ENCODE measurements at places on chromosomes 6 and 20.

DNA sequence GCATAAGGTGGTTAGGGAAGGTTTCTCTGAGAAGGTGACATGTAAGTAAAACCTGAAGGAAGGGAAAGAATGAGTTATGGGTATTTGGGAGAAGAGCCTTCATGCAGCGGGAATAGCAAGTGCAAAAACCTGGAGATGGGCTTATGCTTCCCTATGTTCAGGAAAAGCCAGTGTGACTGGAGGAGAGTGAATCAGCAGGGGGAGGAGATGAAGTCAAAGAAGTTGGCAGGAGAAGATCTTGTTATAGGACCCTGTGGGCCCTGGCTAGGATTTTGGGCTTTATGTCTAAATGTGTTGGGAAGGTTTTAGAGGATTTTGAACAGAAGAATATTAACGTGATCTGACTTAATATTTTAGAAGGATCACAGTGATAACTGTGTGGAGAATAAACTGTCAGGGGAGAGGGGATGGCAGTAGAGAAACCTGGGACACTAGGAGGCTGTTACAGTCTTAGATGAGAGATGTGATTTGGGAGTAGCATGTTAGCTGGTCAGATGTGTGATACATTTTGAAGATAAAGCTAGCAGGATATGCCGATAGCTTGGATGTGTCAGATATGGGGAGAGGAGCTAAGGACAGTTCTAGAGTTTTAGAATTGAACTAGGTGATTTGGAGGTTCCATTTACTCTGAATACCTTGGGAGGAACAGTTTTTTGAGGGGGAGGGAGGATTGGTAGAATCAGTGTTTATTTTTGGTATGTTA is 41.0 kb downstream of the PHF3 start:
- DNase-seq, result no peak

DNA sequence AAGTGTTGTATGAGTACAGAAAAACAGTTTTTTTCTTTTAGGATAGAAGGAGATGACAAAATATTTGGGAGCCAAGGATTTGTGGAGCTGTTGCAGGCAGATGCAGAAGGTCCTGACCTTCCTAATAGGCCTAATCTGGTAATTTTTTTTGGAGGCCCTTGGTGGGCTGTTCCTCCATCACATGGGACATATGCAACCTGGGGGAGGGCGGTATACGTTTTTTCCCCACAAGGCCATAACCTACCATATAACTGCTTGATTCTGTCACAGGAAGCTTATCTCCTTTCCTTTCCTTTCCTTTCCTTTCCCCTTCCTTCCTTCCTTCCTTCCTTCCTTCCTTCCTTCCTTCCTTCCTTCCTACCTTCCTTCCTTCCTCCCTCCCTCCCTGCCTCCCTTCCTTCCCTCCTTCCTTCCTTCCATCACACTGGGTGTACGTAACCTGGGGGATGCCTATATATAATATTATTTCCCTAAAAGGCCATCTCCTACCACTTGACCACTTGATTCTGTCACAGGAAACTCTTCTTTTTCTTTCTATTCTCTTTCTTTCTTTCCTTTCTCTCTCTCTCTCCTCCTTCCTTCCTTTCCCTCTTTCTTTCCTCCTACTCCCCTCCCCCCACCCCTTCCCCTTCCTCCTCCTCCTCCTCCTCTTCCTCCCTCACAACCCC is 185.0 kb upstream of the KCNK16 start:
- no peak for DNase-seq

DNA sequence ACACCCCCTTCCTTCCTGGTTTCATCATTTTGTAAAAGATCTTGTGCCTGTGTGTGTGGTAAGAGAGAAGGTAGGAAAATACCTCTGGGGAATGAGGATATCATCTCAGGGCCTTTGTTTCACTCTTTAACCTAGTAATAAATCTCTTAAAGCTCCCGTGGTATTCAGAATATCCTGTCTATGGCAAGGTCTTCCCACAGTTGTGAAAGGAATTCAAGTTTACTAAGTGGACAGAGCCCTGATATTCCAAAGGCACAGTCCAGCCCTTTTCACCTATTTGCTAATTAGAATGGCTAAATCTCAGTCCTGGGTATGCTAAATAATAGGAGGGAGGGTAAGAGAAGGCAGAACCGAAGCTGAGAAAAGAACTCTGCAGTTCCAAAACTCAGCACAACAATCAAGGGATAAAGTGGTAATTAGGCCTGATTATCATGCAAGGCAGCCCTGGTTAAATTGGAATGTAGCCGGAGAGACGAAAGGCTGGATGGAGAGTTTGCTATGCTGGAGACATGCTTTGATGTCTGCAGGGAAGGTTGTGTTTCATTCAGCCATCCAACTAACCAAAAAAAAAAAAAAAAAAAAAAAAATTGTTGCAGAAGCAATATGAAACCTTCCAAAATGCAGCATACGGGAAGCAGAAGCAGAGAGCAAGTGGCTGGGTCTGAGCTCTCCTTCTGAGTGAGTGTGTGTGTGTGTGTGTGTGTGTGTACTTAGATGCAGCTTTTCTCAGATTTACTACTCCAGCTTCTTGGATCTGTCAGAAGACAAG is 28.5 kb upstream of the PIM1 start:
- no peak for DNase-seq

- no peak for DNase-seq
Measured at GRCh38 chr6:56897789-56898529, 56.9 kb upstream of the BEND6 start.

GRCh38 chr6:130613176-130613575 is 214.0 kb upstream of the SMLR1 start:
- no peak for DNase-seq

DNA sequence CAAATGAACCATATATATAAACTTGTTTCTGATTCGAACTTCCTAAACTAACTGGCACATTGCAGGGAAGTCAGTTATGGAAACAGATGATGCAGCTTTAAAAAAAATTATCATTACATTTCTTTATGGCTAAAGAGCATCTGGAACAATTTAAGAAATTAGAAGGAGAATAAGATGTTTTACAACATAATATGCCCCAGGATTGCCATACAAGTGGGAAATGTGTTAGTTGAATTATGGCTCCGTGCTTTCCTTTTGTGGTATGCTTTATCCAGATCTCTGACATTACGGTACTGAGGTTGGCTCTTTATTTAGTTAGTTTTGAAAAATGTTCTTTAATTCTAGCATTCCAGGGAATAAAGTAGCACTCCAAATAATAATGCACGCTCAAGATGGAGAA is 343.0 kb upstream of the ZFP64 start:
- no peak for DNase-seq

DNA sequence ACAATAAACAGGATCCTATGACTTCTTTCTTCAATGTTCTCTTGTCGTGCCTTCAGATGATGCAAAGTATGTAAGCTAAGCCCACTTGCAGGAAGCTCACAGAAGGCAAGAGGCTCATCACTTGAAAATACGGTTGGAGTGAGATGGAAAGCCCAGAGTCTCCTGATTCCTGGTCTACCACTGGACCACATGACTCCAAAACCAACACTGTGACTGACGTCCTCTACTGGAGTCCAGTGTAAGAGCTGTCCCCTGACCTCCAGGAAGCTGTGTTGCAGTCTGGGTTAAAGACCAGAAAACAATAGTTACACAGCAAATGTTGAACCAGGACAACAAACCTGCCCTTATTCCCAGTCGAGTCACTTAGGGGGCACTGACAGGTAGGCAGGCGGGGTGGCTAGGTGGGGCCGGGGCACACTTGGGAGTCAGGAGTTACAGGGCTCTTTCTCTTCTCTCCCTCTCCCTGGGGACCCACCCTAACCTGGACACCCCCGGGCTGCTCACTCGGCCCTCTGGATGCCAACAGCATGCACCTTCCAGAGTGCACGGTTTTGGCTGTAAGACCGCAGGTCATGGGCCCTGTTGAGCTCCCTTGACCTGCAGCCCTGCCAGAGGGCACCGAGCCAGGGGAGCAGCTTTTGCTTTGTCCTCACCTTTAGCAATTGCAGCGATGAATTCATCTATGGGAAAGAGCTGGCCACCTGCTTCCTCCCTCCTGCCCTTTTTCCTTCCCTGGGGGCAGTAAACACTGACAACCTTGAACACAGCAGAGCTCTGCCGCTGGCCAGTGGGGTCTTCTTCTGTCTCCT is 7.4 kb downstream of the PCK1 start:
- DNase-seq, result no peak

- DNase-seq, result no peak
Measured at GRCh38 chr20:15251171-15251570, 913.8 kb upstream of the FLRT3 start.

GRCh38 chr6:167130008-167130677 is 7.2 kb downstream of the CCR6 start:
- DNase-seq, result no peak
